ENCODE measurements at places on chromosomes 11 and 22.
A peak's percentile ranks its signal among the peaks of the same experiment; 100 is the strongest.

DNA sequence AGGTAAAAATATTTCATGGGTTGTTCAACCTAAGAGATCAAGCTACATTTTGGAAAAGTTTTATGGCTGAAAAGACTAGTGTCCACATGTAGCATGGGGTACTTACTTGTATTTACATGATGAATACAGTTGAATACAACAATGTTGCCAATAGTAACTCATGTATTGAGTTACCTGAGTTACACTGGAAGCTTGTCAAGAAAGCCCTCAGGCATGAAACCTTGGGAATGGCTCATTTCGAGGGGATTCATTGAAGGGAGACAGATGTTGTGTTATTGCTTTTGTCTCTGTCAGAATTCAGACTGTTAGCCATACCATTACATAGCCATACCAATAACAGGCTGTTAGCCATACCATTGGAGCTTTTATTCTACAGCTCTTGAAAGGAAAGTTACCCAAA is 9.2 kb downstream of the OR51F2 start:
- DNase-seq, result no peak

DNA sequence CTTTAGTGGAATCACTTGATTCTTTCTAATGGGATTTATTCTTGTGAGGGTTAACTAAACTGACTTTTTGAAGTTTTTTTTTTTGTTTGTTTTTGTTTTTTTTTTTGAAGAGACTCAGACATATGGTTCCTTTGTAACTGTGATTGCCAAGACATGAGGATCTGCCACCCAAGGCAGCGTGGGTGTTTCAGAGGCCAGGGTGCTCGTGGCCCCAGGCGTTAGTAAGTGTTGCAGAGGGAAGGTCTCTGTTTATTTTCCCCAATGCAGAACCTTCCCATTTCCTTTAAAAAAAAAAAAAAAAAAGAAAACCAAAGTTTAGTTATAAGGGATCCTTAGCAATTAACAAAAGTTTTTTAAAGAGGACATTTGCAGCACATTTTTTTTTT is 94.8 kb downstream of the CTTN start:
- no peak for DNase-seq

DNA sequence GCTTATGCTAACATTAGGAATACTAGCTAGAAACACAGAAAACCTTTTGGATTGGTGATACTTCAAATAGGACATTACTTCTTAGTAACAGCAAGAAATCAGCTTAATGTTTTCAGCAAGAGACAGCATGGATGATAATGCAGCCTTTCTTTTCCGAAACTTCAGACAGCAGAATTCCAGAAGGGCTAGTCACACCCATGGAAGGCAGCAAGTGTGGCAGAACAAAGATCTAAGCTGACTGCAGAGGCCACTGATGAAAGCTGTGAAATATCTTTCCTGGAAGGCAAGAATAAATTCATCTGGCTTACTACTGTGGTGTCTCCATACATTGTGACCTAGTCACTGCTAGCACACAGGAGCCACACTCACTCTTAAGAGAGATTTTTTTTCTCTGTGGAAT is 100.3 kb downstream of the CCDC83 start:
- DNase-seq, result peak; percentile 68

GRCh38 chr11:75592715-75593114 is 30.7 kb downstream of the SERPINH1 start:
- DNase-seq, result no peak

GRCh38 chr11:78299000-78299710 is 110.4 kb downstream of the USP35 start:
- no peak for DNase-seq

DNA sequence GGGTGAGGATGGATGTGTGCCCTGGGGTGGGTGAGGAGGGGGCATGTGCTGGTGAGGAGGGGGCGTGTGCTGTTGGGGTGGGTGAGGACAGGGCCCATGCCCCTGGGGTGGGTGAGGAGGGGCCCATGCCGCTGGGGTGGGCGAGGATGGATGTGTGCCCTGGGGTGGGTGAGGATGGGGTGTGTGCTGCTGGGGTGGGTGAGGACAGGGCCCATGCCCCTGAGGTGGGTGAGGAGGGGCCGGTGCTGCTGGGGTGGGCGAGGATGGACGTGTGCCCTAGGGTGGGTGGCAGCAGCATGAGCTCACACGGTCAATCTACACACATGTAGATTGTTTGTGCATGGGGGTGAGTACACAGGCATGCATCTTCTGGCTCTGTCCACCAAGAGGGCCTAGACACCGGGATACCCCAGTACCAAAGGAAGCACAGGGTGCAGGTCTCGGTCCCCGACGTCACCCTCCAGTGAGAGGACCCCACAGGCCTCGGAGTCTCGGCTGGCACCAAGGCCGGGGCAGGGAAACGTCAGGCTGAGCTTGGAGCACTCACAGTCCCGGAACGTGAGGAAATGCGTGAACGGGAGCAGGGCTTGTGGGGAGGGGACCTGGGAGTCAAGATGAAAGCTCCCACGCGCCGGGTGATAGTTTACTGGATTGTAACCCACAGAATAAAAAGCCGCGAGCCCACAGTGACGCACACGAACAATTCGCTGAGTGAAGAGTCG is 37.4 kb upstream of the TOLLIP start:
- DNase-seq, result no peak

DNA sequence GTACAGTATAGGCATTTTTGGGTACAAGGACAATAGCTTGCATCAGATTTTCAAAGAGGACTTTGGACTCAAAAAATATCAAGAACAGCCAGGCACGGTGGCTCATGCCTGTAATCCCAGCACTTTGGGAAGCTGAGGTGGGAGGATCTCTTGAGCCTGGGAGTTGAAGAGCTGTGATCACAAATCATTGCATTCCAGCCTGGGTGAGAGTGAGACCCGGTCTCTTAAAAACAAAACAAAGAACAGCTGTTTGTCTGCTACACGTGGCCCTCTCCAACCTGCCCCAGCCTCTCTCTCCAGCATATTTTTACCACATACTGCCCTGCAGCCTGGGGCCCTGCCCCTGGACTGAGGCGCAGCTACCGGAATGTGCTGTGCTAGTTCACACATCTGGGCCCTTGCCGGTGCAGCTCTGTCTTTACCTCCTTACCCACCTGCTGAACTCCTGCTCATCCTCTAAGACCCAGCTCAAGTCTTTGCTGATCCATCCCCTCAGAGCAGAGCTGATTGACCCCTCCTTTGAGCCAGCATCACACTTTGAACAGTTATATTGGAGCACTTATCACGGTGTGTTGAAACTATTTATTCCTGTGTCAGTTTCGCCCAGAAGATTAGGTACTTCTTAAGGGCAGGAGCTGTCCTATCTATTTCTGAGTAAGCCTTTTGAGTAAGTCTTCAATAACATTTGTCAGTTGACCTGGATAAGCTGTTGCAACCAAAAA is 29.4 kb downstream of the GRIK4 start:
- no peak for DNase-seq

- DNase-seq, result no peak
Measured at GRCh38 chr11:100866453-100866852, 179.4 kb downstream of the ARHGAP42 start.

- DNase-seq, result no peak
Measured at GRCh38 chr22:20403779-20404140, 9.8 kb downstream of the ZNF74 start.

Data from adipocyte (in vitro differentiated cells).